Femur (tissue), 1 donor: ENCODE measurements at places on chromosomes 11 and 22.

DNA sequence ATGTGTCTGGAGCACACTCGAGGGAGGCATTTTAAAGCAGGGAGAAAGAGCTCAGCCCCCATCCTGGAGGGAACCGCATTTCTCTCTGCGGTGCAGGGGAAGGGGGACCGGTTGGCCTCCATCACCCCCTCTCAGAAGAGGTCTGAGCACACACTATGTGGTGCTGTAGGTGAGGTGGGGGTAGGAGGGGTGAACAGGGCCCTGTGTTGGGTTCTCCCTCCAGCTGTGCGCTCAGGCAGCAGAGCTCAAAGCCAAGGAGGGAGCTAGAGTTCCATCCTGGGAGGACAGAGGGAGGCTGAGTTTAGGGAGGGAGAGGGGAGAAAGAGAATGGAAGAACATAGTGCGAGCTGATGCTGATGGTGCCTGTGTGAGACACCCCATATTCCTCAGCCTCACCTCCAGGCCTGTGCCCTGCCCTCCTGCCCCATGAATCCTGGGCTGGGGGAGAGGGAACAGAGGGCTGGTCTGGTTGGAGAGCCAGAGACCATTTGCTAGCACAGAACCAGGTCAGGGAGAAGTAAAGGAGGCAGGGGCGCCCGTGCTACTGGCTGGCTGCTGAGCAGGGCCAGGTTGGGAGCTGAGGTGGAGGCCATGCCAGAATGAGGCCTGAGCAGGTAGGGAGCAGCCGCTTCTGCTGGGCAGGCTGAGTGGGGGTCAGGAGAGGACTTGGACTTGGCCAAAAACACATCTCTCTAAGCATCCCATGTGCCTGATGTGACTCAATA is 43.7 kb downstream of the ALX4 start:
- peak; percentile 6 for DNase-seq

GRCh38 chr22:42178910-42179519 is 48.4 kb upstream of the CYP2D6 start:
- no peak for DNase-seq

GRCh38 chr11:123527947-123528346 is 97.9 kb downstream of the GRAMD1B start:
- DNase-seq: no peak

- no peak for DNase-seq
Observed at GRCh38 chr11:800473-800872, 2.4 kb upstream of the SLC25A22 start.

DNA sequence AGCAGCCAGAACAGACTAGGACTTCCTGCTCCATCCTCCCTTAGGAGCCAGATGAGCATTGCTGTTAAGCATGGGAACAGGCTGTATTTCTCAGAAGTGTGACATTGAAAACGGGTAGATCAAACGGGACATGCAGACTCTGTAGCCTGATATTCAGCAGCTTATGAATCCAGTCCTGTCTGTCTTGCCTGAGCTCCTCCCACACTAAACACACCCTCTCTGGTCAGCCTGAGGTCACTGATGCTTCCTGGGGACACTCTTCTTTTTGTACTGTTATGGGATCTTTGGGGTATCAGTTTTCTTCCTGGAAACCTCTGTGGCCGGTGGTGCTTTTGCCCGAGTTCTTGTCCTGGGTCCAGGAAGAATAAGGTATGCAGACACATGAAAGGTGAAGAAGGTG is 35.8 kb downstream of the C11orf91 start:
- no peak for DNase-seq

GRCh38 chr11:6485661-6486060 is 4.4 kb downstream of the TIMM10B start:
- no peak for DNase-seq

- DNase-seq: no peak
Observed at GRCh38 chr11:7826324-7826723, 29.6 kb upstream of the OR5P2 start.

- peak; percentile 44 for DNase-seq
Observed at GRCh38 chr11:120432056-120433018, 79.2 kb upstream of the GRIK4 start.

- no peak for DNase-seq
Observed at GRCh38 chr11:2220173-2220771, 48.7 kb upstream of the TH start.

GRCh38 chr11:64720640-64721358 is 2.2 kb downstream of the NRXN2 start:
- DNase-seq: no peak

GRCh38 chr11:70122490-70123198 is 44.5 kb downstream of the ANO1 start:
- DNase-seq: no peak

GRCh38 chr22:35215993-35216392 is 41.3 kb upstream of the HMGXB4 start:
- no peak for DNase-seq

- no peak for DNase-seq
Observed at GRCh38 chr11:118055966-118056365, 20.9 kb upstream of the TMPRSS4 start.

- no peak for DNase-seq
Observed at GRCh38 chr22:28044546-28045173, 125.6 kb upstream of the PITPNB start.

DNA sequence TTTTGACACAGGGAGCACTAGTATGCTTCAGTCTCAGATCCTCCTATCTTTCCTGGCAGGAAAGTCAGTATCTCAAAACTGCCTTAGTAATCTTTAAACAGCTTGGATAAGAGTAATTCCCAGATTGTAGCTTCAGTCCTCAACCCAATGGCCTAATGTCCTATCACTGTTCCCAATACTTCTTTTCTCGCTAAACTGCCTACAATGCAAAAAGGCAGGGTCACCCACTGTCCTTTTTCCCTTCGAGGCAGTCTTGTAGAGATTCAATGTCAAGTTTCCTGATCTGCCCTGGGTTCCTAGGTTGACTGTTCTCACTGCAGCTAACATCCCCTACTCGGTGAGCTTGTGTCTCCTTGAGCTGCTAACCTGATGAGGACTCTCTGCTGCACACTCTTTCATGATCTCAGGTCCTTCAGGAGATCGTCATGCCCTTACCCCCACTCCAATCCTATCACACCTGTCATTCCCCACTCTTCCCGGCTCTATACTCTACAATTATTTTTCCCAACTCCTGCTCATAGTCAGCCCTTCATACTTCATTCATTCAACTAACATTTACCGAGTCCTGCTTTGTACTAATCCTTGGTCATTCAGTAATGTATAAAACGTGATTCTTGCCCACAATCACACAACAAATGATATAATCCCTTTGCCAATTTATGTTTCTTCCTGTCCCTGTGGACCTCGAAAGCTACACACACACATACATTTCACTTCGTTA is 904 bp downstream of the C2CD3 start:
- DNase-seq: no peak
